CD14-positive monocyte (primary cell): ENCODE measurements at places on chromosomes 7 and 10.

GRCh38 chr10:81680359-81680758 lies 194.6 kb upstream of the NRG3 start:
- no peak for DNase-seq

GRCh38 chr7:128303643-128304042 lies 40.1 kb downstream of the RBM28 start:
- peak; percentile 9 for DNase-seq

GRCh38 chr7:123352973-123353372 lies 153.2 kb upstream of the SLC13A1 start:
- no peak for DNase-seq

GRCh38 chr7:127514499-127514898 lies 70.9 kb downstream of the GCC1 start:
- DNase-seq: no peak

DNA sequence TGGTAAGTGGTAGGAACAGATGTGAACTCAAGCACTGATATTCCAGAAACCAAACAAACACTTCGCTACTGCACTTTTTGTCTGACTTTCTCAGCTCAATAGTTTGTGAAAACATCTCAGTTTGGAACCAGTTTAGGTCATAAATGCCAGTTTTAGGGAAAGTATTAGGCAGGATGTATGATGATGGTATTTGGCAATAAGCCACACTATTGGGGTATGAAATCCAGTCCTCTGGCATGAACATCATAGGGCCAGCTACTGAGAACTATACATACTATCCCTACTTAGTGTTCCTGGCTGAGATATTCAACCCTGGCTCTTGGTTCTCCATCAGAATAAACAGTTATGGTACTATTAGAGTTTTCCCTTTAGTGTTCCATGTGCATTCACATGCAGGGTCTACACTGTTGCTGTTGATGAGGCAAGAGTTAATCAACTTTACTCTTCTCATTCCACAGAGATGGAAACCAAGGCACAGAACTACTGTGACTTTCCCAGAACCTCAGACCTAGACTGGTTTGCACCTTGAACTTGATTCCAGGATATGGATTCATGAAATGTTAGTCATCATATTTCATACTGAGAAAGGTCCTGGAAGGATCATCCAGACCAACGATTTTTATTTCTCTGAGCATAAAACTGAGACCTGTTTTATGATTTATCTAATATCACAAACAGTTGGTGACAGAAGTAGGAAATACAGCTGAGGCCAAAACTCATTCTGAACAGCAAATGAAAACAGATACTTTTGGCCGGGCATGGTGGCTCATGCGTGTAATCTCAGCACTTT lies 20.0 kb upstream of the IFIT2 start:
- DNase-seq: no peak

DNA sequence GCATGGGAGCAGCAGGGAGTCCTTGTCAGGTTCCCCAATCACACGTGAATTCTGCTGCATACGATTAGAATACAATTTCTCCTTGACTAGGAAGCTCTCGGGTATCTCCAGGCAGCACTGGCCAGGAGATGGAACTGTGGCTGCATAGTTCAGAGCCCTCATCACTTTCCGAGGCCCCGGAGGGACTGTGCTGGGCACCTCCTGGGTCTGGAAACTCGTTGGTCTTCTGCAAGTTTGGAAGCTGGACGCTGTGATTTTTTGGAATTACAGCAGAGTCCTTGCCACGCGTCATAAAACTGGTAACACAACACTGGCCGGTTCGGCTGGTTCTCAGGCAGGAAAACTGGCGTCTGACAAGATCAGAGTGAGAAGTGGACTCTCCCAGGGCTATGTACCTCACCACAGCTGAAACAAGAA lies 216.1 kb downstream of the CCDC3 start:
- DNase-seq: no peak

- no peak for DNase-seq
Measured at GRCh38 chr7:28726555-28726954, 231.6 kb downstream of the TRIL start.

- DNase-seq: no peak
Measured at GRCh38 chr10:29956335-29956924, 103.0 kb downstream of the JCAD start.

- DNase-seq: no peak
Measured at GRCh38 chr7:1320616-1321240, 88.1 kb downstream of the UNCX start.
